ENCODE measurements at places on chromosomes 11 and 22.

DNA sequence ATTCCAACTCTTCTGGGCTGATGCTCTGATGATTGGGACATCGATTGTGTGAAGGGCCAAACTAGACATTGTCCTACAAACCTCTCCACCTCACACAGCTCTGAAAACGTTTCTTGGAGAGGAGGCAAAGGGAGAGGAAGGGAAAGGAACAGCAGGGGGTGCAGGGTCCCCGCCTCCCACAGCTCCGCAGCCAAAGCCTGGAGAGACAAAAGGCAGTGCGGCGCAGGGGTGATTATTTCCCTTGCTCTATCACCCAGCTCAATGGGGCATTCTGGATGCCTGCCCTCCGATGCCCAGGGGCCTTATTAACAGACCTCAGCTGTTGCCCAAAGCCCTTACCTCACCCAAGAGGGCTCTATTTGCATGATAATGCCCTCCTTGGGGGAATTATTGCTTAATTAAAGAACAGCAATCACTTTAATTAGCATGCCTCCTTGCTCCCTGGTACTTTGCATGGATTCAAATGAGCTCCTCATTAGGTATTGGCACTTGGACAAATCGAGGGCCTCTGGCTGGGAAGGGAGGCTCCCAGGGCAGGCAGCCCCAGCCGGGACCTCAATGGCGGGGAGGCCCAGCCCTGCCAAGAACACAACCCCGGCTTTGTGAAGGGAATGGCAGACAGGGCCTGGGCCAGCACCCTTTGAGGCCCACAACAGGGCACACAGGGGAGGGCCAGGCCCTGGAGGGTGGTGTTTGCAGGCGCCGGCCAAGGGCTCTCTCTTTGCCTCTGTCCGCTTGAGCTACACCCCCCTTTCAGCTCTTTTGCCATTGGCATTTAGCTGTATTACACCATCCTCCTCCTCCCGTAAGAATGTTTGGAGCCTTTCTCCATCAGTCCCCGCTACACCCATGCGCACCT is 19.8 kb upstream of the CDON start:
- no peak for DNase-seq

DNA sequence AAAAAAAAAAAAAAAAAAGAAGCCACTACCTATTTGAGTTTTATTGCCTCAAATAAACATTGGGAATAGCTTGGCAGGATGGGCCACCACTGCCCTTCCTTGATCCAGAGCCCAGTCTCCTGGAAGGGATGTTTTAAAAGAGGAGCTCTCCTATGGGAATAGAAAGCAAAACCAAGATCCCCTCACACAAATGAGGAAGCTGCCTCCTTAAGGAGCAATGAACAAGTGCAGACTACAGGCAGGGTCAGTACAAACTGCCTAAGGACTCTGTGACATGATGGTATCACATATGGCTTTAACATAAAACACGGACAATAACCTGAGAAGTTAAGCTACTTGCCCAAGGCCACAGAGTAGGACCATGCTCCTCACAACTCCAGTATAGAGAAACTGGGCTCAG is 120.8 kb downstream of the NAT10 start:
- DNase-seq, result no peak

DNA sequence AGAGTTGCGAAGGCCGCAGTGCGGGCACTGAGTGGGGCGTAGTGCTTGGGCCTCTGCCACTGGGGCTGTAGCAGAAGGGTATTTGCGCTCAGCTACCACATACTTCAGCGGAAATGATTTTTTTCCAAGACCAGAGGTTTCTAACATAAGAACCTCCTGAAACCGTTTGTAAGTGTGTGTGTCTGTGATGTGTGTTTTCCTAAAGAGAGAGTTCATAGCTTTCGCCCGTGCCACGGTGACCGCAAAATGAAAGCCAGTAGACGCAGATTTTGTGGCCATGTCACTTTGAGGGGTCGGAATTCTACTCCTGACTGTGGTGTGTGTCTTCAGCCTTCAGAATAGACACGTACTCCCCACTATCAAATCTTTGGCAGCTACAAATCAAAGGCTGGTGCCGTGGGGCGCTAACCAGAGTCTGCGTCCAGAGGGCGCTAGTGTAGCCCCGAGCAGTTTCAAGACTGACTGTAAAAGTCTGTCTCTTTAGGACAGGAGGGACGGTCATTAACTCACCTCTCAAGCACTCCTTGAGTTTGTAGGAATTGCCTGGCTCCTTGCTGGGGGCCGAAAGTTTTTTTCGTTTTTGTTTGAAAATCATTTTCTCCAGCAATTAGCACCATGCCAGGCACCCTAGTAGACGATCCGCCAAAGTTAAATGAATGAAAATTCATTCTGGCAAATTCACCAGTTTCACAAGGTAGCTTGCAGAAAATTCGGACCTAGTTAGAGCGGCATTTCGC is 2.5 kb upstream of the CALCA start:
- DNase-seq, result peak; percentile 63

GRCh38 chr22:38497869-38498268 is 8.2 kb downstream of the DDX17 start:
- no peak for DNase-seq

DNA sequence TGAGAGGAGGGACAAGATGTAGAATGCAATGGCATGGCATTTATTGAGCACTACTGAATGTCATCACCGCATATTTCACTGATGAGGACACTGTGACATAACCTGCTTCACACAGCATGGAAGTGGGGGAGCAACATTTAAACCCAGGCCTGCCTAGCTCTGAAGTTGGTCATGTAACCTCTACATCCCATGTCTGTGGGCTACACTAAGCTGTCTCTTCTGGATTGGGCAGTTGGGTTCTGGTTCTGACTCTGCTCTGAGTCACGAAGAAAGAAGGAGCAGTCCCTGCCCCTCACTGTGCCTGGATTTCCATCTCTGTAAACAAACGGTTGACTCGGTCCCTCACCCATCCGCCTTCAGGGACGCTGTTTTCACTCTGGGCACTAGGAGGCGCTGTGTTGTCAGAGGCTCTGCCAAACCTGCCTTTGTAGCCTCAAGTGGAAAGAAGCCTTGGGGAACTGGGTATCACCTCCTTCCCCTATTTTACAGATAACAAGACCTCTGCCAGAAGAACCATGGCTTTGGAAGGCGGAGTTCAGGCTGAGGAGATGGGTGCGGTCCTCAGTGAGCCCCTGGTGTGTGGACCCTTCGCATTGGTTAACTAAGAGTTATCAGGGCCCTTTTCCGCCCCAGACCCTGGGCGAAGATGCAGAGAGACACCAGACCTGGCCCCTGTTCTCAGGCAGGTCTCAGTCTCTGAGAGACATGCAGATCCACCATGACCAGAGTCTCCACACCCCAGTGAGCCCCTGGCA is 12.7 kb upstream of the ARHGEF17 start:
- DNase-seq, result peak; percentile 78

- DNase-seq, result no peak
These were observed 361.1 kb upstream of the CCDC179 start for GRCh38 chr11:23221366-23221765.

- no peak for DNase-seq
These were observed 406.5 kb upstream of the CCDC90B start for GRCh38 chr11:83692675-83693074.
